ENCODE measurements at places on chromosomes 2 and 18.

DNA sequence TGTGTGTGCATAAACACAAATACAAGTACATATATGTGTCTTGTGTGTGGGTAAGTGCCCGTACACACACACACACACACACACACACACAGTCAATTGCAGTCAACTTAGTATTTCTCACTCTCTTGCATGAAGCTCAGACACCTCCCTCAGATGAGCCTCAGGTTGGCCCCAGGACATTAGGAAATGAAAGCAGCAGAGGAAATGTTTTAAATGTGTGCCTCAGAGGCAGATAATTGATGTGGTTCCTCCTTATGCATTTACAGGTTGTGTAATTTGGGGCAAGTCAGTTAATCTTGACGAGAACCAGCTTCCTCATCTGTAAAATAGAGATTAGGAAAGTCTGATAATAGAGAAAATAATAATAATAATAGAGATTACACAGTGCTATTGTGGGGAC lies 814.0 kb upstream of the ID2 start:
- no peak for DNase-seq

DNA sequence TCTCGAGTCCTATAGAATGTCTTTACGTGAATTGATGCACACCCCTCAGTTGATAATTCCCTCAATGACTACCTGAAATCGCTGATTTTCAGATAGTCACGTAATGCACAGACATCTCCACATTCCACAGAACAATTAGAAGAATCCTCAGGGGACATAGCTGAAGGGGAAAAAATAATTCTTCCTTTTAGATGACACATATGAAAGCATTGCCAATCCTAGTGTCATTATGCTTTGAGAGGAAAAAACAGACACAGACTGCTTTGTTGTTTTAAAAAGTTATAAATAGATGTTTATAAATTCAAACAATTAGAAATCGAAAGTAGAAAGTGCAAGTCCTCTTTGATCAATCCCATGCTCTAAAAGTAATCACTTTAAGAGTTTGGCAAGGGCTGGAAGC lies 100.6 kb upstream of the FN1 start:
- no peak for DNase-seq

DNA sequence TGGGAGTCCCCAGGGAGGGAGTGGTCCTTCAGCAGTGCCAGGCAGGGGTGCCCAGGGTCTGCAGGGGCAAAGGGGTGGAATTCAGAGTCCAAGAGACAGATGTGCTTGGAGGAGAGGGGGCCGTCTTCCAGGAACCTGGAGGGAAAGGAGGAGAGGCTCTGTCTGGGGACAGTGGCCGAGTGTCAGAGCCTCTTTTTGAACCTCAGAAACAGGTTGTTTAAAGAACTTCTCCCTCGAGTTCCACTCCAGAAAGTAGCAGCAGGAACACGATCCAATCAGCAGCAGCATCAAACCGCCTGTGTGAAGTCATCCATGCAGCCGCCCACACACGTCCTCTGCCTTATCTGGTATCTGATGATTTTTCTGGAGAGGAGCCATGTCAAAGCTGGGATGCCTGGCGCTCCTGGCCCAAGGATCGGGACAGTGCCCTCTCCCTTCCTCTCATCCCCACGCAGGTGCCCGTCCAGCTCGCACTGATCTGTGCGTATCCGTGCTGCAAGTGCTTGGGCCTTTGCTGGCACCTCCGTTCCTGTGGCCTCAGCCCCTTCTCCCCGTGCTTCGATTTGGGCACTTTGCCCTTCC lies 205.1 kb downstream of the NDUFA10 start:
- DNase-seq: no peak

DNA sequence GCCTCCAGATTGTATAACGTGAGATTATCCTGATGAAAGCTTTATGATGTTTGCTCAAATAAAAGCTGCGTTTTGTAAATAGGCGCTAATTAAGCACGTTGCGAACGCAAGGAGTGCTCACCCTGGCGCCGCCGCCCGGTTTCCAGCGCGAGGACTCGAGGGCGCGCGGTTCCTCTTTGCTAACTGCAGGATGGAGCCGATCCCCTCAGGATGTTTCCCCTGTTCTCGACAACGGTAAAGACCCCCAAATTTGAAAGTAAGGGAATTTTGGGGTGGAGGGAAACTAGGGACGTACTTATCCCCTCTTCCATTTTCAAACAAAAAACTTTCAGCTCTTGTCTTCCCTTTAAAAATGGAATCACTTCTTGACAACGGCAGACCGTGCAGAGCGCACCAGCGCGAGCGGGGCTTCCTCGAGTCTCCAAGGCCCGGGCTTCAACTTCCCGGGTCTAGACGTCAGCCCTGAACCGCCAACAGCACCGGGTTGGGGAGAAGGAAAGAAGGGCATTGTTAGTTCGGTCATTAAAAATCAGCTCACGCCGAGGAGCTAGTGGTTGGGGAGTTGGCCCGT lies 1.1 kb upstream of the GBX2 start:
- no peak for DNase-seq

GRCh38 chr2:141490886-141491285 lies 639.9 kb downstream of the LRP1B start:
- no peak for DNase-seq
